ENCODE measurements at places on chromosomes 12 and 14.

- no peak for DNase-seq
Measured at GRCh38 chr12:4145990-4146859, 127.3 kb upstream of the CCND2 start.

- DNase-seq, result no peak
Measured at GRCh38 chr12:94798113-94798512, 147.8 kb upstream of the TMCC3 start.

DNA sequence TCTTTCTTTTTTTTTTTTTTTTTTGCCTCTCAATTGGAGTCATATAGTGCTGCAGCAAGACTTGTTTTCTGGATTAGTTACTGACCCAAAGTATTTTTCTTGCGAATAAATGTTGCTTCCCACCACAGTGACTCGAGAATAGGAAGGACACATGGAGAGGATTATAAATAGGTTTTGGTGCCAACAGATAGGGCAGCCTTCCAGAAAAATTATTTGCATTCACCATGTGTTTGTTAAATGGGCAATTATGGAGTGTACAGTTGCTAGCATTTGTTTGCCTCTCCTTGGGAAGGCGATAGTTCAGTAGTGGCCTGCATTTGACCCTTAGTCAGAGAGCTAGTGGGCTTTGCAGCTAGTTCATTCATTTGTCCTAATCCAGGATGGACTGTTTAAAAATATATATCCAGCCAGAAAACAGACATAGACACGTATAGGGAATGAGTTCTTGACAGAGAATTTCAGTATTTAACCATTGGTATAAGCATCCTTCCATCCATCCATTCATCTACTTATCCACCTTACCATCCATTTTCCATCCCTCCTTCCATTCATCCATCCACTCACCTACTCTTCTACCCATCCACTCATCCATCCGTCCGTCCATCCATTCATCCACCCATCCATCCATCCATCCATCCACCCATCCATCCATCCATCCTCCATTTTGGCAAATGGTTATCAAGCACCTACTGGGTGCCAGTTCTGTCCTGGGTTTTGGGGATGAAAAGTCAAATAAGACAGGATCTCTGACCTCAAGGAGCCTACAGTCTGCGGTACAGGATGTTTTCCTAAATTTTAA lies 67.5 kb downstream of the CHST11 start:
- DNase-seq, result no peak

DNA sequence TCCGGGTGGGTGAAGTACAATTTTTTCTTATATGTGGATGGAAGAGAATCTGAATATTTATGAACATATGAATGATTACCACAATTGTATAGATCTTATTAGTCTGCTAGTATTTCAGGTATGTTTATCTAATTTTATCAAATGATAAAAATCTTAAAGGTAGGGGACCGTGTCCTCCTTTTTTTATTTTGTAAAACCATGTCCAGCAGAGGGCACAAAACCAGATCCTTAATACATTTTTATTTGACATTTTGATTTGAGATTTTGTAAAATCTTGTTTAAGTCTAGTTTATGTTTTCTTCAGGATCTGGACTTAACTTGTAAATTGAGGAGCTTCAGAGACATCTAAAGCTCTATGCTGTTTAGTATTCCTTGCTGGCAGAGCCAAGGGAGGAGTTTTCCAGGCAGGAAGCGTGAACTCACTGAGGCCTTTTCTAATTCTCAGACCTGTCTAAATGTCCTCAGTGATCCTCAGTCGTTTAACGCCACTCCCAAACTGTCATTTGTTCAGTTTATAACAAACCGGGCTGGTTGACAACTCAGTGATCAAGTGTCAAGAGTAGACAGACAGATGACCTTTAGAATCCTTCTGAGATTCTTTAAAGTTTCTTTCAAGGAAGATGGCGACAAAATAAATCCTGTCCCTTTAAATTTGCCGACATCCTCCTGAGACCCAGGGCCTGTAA lies 263.9 kb downstream of the KTN1 start:
- no peak for DNase-seq

- no peak for DNase-seq
Measured at GRCh38 chr12:95323212-95323611, 105.6 kb downstream of the VEZT start.

DNA sequence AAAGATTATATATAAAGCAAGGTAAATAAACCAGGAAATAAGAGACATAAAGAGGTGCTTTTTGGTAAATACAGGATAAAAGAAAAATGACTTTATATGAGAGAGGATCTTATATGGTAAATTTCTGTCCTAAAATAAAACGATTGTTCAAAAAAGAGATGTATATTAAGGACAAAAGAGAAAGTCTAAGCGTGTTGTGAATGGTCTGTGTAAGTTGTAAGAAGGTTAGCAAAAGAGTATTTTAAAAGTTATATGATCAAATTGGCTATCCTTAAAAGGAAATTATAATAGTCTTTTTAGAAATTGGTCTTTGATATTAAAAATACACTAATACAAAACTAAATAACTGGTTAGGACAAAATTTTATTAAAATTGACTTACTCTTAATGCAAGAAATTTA lies 14.1 kb upstream of the ACSM4 start:
- DNase-seq, result no peak

DNA sequence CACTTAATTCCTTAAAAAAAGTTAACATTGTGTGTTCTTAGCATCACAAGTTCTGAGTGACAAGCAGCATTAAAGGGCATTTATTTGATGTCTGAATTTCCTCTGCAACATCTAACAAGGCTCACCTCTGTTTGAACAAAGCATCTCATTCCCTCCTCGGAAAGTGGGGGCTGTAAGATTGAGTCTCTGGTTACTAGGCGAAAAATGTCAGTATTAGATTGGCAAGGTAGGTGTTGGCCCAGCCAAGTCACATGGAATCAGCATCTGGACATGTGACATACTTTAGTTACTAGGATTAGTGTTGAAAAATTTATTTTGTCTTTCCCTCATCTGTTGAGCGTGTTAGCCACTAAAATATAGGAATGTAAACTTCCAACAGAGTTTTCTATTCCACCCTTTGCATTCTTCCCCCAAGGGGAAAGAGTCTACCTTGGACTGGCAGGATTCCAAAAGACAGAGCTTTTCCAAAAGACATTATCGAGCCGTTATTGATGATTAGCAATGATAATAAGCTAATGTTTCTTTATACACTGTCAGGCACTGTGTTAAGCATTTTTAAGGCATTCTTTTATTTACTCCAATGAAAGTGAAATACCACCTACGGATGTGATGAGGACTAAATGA lies 194.9 kb upstream of the BTG1 start:
- no peak for DNase-seq

Data from right cardiac atrium (tissue), 5 donors.